ENCODE measurements at places on chromosomes 3 and 15.
A peak's percentile ranks its signal among the peaks of the same experiment; 100 is the strongest.

- peak; percentile 25 for DNase-seq
Observed at GRCh38 chr3:134985864-134986715, 191.0 kb downstream of the EPHB1 start.

DNA sequence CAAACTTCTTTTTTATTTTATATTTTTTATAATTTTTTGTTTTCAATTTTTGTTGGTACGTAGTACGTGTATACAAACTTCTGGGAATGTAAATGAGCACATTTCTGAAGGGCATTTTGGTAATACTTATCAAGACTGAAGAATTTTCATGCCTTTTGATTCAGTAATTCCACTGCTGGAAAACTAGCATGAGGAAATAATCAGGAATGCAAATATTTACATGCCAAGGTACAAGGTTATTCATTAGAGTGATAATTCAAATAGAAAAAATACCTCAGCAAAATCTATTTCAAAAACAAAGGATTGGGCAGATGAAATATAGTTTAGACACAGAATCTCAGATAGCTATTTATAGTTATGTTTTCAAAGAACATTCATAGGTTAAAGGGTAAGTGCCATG lies 128.7 kb downstream of the DMXL2 start:
- no peak for DNase-seq

DNA sequence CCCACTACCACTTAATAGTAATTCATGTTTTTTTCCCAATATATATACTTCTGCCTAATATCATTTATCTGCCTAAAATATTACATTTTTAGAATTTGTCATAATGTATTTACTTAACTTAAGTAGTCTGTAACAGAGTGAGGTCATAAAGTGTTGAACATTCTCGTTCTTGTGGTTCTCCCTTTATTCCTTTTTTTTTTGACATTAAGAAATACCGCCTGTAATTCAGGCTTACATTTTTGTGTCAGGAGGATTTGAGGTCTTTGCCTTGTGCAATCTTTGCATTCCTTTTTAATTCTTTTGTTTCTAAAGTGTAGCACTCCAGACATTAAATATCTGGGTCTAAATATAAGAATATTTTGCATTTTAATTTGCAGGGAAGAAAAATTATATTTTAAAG lies 315.4 kb downstream of the PTPRG start:
- DNase-seq, result peak; percentile 45

GRCh38 chr3:115692887-115693524 lies 69.7 kb downstream of the GAP43 start:
- peak; percentile 80 for DNase-seq

DNA sequence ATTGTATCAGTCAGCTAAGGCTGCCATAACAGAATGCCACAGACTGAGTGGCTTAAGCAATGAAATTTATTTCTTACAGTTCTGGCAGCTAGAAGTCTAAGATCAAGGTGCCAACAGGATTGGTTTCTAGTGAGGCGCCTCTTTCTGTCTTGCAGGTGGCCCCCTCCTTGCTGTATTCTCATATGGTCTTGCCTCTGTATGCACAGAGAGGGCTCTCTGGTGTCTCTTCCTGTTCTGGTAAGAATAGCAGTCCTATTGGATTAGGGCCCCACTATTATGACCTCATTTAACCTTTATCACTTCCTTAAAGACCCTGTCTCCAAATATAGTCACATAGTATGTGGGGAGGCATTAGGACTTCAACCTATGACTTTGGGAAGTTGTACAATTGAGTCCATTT lies 253.9 kb downstream of the EDEM1 start:
- DNase-seq, result no peak

GRCh38 chr3:72748659-72749058 lies 99.6 kb downstream of the SHQ1 start:
- no peak for DNase-seq

DNA sequence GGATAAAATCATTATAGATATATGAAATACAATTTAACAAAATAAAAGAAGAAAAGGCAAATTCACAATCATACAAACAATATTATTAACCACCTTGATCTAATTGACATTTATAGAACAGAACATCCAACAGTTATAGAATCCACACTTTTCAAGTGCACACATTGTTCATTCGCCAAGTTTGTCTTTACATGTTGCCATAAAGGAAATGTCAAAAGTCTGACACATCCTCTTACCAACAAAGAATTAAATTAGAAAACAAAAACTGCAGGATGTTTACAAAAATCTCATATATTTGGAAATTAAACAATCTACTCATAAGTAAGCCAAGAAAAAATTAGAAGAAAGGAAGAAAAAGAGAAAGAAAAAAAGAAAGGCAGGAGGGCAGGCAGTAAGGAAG lies 909.2 kb upstream of the EPHA6 start:
- no peak for DNase-seq

GRCh38 chr3:13138833-13139145 lies 65.6 kb upstream of the IQSEC1 start:
- DNase-seq, result no peak

DNA sequence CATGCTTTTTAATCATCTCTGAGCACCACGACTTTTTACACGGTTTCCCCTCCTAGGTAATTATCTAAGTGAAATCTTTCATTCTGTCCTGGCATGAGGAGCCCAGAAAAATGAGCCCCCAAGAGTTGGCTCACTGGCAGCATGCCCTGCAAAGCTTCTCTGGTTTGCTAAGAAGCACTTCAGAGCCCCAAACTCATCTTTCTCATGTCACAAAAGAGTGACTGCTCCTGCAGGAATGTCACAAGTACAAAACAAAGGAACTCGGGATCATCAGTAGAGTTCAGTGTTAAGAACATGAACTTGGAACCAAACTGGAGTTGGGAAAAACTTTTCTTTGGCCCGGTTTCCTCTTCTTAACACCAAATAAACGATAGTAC lies 123.9 kb downstream of the FOXB1 start:
- DNase-seq, result no peak

GRCh38 chr3:50594253-50594785 lies 17.3 kb downstream of the CISH start:
- DNase-seq, result no peak

DNA sequence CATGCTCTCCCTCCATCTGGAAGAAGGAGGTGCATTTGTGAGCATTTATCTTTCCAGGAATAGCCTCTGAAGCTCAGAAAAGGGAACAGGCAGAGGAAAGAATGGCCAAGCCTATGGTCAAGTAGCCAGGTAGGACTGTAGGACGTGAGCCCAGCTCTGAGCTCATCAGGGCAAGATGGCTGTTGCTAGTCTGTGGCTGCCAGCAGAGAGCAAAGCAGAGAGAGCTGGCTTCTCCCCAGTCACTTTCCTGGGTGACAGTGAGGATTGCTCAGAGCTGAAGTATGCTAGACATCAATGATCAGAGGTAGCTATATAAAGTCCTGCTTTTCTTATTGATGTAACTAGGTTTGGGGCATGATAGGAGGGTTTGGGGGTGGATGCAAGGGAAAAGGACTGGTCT lies 146.1 kb upstream of the SLC24A5 start:
- DNase-seq, result no peak

DNA sequence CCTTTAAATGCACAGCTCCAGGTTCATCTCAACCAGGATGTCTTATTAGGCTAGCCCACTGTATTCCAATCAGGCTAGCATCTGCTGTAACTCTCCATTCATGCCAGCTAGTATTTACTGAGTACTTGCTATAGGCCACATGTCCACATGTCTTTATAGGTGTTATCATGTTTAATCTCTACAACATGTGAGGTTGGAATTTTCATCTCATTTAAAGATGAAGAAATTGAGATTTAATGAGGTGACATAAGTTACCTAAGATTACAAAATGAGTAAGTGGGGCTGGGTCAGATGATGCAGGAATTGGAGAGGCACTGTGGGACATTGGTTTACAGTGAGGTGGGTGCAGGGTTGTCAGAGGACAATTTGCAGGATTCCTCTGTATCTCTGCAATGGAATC lies 2.9 kb downstream of the IFT122 start:
- no peak for DNase-seq

DNA sequence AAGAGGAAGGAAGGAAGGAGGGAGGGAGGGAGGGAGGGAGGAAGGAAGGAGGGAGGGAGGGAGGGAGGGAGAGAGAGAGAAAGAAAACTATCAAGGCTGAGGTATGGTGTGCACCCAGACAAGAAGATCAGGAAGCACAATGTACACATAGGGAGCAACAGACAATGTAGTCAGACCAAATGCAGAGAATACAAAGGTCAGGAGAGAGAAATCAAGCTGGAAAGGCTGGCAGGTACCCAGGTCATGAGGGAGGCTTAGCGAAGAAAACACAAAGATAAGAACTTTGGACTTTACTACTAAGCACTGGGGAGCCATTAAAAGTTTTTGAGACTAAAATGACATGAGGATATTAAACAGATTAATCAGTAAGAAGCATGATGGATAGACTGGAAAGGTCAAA lies 176.0 kb upstream of the TMCO5A start:
- no peak for DNase-seq

DNA sequence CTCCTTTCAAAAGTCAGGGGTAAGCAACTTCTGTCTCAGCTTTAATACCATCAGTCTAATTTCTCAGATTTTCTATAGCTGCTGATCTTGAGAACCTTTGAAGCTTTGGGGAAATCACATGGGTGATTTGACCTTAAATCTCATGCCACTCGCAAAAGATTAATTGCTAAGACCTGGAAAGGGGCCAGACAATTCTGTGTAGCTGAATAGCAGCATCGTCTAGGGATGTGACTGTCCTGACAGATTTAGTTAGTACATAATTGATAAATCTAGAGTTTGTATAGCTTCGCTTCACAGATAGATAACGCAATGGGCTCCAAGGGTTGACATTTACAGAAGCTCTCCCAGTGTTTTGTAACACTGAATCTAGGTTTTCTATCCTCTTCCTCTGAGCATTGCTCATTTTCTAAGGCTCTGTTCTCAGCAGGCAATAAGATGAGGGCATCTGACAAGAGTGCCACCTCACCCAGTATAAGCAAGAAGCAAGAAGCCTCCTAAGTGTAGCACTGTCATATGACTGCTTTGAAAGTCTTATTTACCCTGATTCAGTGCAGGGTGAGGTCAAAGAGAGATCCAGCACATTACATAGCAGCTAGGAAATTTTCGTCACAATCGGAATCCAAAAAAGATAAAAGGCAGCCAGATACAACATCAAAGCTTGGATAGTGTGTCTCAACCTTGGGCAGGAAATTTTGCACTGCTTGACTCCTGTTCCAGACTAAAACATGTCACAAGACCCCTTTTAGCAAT lies 47.7 kb upstream of the DUT start:
- no peak for DNase-seq

DNA sequence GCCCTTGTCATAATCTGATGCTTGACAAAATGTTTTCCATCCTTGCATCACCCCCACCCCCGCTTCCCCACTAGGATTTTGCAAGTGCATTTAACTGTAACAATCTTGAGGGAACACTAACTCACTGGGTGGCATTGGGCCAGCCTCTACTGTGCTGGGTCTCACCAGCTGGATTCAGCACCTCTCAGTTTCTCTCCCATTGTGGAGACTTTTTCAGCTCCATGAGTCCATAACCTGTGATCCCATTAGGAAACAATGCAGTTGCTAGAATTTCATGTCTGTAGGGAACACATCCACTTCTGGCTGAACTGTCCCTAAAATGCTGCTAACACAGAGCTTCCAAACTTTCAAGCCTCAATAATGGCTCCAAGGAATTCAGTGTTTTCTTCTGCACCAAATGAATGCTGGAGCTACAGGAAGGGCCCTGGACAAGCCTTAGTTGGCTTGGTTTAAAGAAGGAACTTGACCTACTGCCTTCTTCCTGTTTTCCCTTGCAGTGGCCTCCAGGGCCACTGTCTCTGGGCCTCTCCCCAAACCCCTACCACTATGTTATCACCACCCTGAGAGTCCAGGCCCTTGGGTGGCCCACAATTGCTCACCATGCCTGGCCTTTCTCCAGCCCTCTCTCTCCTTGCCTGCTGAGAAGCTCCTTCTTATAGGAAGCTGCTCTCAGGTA lies 15.6 kb downstream of the CYP19A1 start:
- DNase-seq, result no peak

- DNase-seq, result no peak
Observed at GRCh38 chr15:91950631-91951329, 97.3 kb downstream of the SLCO3A1 start.

DNA sequence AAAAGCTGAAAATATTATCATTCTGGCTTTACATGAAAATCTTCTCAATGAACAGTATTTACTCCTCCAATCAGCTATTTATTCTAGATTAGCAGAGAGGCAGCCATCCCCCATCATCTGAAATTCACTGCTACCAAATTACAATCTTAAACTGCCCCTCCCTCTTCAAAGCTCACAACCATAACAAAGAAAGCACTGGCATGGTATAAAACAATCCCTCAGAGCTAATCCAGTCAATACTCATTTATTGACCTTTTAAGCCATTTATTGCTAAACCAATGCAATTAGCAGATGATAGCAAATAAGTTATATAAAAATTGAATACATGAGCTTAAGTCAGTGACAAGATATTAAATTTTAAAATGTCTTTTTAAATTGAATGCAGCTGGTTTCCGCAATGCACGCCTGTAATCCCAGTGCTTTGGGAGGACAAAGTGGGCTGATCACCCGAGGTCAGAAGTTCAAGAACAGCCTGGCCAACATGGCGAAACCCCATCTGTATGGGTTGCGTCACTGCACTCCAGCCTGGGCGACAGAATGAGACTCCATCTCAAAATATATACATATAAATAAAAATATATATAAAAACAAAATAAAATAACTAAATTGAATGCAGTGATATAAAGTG lies 12.1 kb downstream of the SLC4A7 start:
- no peak for DNase-seq

DNA sequence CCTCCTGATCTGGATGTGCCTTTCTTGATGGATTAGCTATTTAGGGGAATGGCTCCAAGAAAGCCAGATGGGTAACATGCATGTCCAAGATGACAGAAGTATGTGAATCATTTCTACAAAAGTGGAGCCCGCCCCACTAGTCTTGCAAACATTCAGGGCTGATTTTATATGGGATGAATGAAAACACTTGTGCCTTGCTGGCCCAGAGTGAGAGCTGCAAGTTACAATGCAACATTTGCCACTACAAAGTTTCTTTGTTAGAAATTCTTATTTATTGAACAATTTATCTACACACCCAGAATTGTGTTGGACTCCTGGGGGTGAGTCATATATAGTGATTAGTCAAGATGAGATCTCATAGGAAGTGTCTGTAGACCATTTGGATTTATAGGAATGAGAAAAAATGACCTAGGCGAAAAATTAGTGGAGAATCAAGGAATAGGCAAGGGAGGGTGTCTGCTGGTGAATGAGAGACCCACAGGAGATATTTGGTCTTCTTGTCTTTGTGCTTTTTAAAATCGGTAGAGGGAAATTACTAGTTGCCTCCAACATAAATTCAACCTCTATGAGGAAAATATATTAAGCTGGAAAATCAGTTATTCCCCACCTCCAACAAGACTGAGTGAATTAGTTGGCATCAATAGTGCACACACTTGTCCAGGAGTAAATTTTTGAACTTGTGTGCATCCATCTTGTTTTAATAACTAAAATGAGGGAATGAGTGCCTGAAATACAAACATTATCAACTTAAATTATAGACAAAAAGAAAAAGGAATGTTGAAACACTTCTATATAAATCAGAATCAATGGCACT lies 53.5 kb upstream of the DCBLD2 start:
- no peak for DNase-seq

DNA sequence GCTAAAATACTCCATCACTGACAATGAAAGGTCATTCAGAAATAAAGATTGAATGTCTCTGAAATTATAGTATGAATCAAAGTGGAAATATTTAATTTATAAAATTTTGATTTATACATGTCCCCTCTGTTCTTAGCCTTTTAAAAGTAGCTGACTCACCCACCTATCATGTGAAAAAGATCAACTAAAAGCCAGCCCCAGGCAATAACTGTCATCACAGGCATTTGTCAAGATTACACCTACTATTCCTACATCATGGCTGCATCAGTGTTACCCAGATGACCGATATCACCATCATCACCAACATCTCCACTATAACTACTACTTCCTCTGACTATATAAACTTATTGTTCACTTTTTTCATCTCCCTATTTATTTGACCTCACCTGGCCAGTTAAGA lies 14.3 kb upstream of the PIK3R4 start:
- DNase-seq, result no peak

Data from stromal cell of bone marrow (primary cell).